ENCODE measurements at places on chromosomes 3 and 15.

DNA sequence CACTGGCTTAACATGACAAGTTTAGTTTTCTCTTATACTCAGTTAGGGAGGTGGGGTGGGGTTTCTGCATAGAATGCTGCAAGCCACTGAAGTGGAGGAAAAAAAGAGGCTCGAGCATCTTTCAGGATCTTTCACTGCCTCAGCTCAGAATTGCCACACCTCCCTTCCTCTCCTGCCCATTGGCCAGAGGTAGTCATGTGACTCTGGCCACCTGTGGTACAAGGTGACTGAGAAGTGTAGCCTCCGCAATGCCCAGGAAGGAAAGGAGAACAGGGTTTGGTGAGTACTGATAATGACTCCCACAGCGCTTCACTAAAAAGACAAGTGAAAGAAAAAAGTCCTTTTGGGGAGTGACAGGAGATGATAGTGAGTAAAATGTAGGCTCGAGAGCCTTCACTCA lies 124.3 kb upstream of the TRIM42 start:
- DNase-seq, result no peak

DNA sequence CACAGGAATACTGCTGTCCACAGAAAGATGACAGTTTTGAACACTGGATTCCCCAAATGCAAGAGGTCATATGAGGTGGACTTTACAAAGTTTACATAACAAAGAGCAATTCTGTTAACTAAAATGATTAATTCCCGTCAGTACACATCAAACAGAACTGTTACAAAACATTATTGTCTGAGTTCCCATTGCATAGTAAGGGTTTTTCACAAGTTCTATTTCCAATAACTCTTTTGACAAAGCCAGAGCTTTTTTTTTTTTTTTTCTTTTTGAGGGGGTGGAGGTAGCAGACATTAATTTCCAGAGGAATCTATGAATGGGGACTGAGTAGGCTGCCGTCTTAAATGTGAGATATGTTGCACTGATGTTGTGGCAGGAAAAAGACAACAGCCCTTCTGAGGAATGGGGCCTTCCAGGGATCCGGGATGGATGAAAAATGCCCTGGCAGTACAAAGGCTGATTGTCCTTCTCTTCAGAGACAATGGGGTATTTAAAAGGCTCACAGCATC lies 178.1 kb upstream of the KBTBD8 start:
- no peak for DNase-seq

DNA sequence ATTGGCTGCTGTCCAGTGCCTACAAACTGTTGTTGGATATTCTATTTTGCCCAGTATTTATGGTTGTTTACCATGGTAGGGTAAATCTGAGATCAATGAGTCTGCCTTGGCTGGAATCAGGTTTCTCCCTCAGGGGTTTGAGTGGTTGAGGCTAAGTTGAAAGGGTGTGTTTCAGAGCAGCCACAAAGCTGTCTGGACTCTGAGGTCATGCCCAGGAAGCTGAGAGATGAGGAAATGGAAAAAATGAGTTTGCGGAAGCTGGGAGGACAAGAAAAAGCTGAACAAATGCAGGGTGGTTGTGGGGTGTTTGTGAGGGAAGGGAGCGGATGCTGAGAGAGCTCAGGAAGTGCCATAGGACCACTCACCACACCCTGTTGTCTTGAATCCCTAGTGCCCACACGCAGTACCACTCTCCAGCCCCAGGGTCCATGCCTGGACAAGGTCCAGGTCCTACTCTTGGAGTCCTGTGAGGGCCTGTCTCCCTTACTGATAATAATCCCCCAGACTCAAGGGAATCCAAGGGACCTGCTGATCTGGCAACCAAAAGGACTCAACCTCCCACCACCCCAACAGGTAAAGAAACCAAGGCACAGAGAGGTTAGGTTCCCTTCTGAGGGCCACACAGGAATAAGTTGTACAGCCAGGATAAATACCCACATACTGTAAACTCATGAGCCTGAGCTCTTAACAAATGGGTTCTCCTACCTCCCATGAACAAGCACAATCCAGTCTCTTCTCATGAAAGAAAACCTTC lies 81.6 kb downstream of the PPCDC start:
- peak; percentile 30 for DNase-seq

DNA sequence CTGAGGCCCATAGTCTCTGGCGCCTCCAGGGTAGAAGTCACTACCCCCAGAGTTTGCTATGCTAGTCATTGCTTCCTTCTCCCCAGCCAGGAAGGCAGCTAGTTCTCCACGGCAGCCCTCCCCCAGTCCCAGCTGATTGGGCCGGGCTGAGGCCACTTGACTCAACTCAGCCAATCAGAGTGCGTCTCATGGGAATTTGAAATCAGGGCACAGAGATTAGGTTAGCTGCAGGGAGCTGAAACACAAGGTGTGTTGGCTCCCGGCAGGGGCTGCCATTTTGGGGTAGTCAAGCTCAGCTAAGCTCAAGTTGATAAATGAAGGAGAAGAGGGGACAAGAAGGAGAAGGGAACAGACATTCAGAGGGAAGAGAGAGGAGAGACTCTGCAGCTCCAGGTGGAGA lies 32.8 kb downstream of the LINGO1 start:
- no peak for DNase-seq

DNA sequence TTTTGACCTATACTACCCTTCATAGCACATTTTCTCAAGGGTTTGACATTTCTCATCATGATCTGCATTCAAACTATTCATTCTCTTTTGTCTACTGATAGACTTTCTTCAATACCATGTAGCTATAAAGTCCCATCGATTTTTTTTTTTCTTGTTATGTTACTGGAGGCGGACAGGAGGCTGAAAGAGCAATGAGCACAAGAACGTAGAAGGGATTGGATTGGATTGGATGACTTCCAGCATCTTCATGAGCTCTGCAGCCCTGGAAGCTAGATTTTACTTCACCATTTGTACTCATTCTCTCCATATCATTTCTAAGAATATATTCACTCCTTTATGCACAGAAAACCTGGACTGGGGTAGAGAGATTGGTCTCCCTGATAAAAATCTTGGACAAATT lies 43.2 kb downstream of the DUT start:
- DNase-seq, result no peak

DNA sequence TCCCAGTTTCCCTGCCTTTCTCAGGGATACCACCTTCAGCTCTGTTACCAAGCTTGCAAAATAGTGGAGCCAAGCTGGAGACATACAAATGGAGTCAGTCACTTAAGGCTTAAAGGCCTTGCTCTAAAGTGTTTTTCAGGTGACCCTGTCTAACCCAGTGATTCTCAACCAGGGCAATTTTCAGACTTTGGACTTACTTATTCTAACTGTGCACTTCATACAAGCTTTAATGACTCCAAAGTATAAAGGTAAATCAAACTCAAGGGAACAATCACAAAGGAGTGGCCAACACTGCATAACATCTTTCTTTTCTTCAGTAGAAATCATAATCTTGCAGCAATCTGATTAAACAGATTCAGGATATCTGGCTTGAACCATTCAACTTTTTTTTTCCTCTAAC lies 9.4 kb downstream of the ANO10 start:
- DNase-seq, result no peak

DNA sequence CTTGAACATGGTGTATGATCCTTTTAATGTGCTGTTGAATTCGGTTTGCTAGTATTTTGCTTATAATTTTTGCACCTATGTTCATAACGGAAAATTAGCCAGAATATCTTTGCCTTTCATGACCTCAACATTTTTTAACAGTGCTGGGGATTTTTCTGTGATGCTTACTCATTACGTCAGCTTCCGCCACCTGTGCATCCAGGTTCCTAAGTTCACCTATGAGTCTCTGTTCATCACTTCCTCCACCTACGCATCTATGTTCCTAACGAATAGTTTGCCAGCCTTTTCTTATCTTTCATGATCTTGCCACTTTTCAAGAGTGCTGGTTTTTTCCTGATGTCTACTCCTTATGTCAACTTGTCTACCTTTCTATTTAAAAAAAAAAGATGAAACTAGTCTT lies 16.5 kb downstream of the AADACL2 start:
- DNase-seq, result no peak

- no peak for DNase-seq
These were observed 62.0 kb downstream of the P3H2 start for GRCh38 chr3:190058521-190059241.

GRCh38 chr3:14811684-14812083 lies 7.1 kb upstream of the FGD5 start:
- DNase-seq, result no peak

DNA sequence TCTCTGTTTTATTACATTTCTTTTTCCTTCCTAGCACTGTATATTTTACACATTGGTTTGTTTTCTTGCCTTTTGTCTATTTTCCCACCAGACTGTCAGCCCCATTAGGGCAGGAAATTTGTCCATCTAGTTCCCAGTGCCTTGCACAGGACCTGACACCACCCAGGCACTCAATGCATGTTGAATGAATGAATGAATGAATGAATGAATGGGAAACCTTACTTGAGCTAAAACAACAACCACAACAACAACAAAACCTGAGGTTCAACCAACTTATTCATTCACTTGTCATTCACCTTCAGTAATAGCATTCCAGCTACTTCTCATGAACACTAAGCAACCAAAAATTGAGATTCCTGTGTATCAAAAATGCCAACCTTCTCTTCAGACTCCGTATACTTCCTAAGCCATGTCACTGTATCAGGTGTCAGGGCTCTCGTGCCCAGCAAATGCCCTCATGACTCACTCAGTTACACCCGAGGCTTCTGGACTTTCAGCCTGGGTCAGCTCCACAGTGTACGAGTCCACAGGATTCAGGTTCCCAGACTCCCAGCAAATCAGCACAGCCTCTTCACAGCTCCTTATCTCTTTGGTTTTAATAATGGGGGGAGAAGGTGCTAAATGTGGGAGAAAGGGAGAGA lies 37.3 kb downstream of the FSD2 start:
- DNase-seq, result no peak

- no peak for DNase-seq
These were observed 151.3 kb downstream of the OR4M2 start for GRCh38 chr15:22231603-22232002.

- no peak for DNase-seq
These were observed 90.8 kb upstream of the PFN2 start for GRCh38 chr3:150061288-150062024.

All from CD4-positive, alpha-beta T cell treated with Interleukin-6 at 100 ng/mL for 8 hours (primary cell).